Sciatic nerve (tissue), 2 donors: ENCODE measurements at places on chromosomes 1 and 21.

DNA sequence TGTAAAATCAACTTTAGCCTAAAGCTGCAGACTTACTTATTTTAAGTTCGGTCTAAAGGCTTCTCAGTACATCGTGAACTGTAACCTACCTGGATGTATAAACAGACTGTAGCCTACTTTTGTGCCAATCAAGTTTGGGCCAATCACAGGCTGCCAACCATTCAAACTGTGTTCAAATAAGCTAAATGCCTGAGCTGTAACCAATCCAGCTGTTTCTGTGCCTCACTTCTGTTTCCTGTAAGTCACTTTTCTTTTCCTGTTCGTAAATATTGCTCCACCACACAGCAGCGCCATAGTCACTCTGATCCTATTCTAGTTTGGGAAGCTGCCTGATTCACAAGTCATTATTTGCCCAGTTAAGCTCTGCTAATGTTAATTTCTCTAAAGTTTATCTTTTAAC is 37.5 kb upstream of the SLAMF9 start:
- DNase-seq: no peak

DNA sequence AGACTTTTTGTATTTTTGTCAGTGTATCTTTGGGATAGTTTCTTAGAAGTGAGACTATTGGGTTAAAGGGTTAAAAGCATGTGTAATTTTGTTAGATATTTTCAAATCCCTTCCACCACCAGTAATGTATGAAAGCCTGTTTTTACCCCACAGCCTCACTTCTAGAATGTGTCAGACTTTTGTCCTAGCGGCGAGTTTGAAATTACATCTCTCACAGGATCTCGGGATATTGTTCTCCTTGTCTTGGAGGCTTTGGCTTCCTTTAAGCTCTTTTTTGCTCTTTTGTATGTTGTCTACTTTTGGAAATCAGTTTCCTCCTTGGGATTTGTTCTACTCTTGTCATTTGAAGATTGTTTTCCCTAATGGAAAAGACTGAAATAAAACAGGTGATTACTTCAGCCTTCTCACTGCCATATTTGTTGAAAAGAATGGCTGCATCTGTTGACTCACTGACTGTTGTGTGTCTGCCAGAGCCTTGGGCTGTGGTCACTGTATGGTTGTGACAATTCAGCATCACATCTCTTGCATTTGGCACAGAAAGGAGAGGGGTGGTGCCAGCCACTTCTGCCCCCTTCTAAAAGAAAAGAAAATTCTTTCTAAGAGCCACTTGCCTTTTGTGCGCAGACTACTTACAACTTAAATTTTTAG is 22.6 kb downstream of the ST3GAL3 start:
- DNase-seq: no peak

DNA sequence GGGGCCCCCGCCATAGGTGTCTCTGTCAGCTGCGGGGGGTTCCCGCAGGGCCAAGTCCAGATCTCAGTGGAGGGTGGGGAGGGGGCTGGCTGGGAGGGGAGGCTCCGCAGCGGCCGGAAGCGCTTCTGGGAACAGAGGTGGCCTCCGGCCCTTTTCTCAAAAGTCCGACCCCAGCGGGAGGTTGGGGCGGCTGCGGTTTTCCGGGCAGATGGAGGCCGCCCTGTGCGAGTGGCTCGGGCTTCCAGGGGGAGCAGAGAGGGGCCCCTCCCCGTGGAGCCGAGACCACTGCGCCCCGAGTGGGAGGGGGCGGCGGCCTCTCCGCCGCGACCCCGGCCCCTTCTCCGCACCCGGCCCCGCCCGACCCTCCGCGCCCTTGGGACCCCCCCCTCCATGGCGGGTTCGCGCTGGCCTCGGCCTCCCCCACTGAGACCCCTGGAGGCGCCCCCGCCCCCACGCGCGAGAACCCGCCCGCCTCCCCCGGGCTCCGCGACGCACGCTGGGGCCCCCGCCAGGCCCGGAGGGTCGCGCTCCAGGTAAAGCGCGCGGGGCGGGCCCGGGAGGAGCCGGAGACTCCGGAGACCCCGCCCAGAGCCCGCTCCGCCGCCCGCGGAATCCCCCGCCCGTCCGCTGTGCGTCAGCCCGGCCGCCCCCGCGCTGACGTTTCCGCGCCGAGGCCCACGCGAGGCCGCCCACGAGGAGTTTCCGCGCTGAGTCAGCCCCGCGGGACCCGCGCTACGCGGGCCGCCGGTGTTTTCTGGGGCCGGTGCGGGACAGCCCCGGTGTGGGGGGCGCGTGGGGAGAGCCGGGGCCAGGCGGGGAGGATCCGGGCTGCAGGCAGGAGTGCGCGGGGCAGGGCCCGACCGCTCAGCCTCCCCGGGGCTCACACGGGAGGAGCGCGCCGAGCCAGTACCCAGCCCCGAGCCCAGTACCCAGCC is 5.2 kb downstream of the TNFRSF18 start:
- no peak for DNase-seq

- DNase-seq: no peak
These were observed 39.9 kb upstream of the TENT5C start for GRCh38 chr1:117565745-117566455.

DNA sequence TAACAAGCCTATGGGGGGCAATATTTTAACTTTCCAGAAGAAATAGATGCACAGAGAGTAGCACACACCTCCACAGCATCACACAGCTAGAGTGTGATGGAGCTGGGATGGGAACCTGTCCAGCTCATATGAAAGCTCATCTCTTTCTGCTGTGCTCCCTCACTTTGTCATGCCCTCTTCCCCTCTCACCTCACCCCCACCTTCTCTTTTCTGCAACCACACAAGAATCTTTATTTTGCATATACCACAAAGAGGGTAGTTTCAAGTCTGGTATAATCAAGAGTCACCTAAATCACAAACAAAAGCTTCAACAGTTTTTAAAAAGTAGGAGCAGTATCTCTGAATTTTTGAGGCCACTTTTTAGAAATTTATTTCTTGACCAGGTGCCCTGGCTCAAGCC is 22.6 kb downstream of the FOXD2 start:
- DNase-seq: no peak

GRCh38 chr1:214970016-214970415 is 112.5 kb upstream of the KCNK2 start:
- no peak for DNase-seq

DNA sequence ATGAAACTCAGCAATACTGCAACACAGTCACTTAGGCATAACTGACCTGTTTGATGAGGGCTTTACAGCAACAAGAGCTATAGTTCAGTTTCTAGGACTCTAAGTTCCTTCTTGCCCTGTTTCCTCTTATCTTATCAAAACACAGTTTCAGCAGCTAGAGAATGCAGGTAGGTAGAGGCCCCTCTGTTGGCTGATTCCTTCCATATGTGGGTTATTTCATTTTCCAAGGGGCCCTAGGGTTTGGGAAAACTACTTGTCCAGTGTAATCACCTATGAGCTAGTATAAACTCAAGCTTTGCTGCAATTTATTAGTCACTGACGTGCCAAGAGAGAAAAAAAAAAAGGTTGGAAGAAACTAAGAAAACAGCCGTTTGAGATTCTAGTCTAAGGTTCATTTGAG is 607.7 kb upstream of the USP24 start:
- DNase-seq: no peak

GRCh38 chr1:183777328-183777727 is 27.6 kb upstream of the RGL1 start:
- DNase-seq: no peak

GRCh38 chr1:22257290-22258275 is 114.7 kb upstream of the WNT4 start:
- DNase-seq: no peak

- no peak for DNase-seq
These were observed 110.7 kb downstream of the ST6GALNAC3 start for GRCh38 chr1:76185207-76185606.

DNA sequence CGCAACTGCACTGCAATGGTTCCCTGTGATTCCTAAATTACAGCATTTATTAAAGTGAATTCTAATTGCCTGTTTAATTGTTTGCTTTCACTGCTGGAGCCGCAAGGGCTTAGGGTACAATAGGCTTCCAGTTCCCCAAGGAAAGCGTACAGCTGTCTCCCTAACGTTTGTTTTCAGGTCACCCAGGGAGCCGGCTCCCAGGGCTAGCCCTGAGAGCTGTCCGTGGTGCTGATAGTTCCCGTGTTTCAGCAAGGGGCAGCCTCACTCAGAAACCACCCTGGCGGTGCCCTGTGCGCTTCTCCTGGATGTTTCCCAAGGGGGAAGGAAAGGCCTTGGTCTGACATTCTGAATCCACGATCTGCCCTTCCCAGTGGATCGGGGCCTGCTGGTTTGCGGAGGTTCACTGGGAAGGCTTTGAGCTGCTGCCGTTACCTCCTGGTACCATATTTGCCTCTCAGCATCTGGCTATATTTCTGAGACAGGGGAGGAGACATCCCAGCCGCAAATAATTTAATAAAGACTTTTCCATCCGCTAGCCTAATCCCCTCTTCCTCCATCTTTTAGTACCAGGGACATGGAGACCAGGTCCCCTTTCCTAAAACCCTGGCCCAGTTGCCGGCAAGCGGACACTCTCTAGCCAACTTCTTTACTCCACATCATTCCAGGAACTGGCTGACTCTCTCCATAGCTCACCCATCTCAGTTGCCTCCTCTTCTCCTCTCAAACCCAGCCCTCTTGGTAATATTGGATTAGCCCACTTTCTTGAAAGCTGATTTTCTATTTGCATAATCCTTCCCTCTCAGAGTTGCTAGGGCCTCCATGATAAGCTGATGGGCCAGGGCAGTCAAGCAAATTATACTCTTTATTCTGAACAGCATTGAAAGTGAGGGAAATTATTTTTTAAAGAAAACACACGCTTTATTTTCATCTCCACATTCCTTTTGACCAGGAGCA is 149.0 kb downstream of the IGSF21 start:
- DNase-seq: peak; percentile 61

GRCh38 chr1:7379441-7379971 is 391.6 kb upstream of the VAMP3 start:
- DNase-seq: no peak

DNA sequence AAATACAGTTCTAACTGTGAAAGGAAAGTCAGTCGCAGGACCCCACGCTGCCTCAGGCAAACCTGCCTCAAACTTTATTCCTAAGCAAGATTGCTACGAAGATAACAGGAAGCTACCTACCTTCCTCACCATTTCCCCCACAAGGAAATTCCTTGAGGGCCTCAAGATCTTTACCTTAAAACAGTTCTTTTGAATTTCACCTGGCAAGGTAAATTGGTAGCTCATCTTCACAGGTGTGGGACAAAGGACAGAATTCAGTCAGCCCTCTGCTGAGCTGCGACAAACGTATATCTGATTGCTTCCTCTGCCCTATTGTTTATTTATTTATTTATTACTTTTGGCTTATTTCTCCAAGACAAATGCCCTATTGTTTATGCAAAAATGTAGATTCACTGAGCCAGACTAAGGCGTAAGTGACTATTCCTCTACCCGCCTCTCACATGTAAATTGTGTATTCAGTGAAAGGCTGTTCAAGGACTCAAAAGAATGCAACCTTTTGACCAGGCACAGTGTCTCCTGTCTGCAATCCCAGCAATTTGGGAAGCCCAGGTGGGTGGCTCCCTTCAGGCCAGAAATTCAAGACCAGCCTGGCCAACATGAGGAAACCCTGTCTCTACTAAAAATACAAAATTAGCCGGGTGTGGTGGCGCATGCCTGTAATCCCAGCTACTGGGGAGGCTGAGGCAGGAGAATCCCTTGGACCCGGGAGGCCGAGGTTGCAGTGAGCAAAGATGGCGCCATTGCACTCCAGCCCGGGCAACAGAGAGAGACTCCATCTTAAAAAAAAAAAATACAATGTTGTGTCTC is 17.3 kb upstream of the PKNOX1 start:
- no peak for DNase-seq

DNA sequence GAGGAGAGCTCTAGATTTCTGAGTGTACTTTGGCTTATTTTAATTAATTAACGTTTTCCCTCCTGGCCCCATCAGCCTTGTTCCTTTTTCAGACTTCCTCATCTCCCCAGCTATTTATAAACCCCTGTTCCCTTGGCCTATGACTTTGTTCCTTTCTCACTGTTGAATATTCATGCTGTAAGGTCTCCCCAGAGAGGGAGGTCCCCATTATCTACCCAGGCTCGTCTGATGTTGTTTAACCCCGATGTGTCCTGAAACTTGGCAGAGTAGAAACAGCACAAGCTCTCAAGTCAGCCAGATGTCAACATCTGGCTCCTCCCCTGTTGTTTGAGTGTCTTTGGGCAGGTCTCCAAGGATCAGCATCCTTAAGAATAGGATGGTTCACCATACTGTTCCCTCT is 153.6 kb downstream of the HIVEP3 start:
- no peak for DNase-seq

- no peak for DNase-seq
These were observed 51.9 kb downstream of the EIF4G3 start for GRCh38 chr1:21124846-21125245.

DNA sequence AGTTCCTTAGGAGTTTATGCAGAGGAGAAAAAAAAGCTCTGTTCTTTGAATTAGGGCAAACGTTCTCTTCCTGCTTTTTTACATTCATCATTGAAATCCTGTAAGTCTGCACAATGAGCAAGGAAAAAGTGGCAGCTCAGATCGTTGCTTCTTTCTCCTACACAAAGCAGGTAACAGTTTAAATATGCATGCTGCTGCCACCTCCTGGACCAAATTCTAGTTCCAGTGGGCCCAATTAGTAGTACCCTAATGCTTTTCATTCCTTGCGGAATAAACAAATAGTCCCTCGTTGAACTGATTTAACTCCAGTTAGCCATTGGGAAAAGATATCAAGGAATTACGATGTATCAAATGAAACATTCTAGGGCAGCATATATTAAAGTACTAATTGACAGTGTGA is 20.1 kb downstream of the YTHDF2 start:
- DNase-seq: no peak

- peak; percentile 30 for DNase-seq
These were observed 41.3 kb downstream of the ICOSLG start for GRCh38 chr21:44199448-44199847.
